ENCODE measurements at places on chromosomes 1 and 21.

- DNase-seq: no peak
- no peaks in the 10 kb centered on the region for H3K4me1 ChIP-seq
- no peaks in the 10 kb centered on the region for H3K36me3 ChIP-seq
These were observed 38.4 kb downstream of the VAV3 start for GRCh38 chr1:107926436-107927080.

GRCh38 chr1:64601207-64601606, 131.3 kb downstream of the CACHD1 start:
- H3K36me3 ChIP-seq: no peaks in the 10 kb centered on the region
- H3K4me3 ChIP-seq: no peak overlapping the region
- H3K27ac ChIP-seq: no peak overlapping the region
- H3K4me1 ChIP-seq: peaks cover 17% of the 10 kb centered on the region
- H3K27me3 ChIP-seq: no peaks in the 10 kb centered on the region

DNA sequence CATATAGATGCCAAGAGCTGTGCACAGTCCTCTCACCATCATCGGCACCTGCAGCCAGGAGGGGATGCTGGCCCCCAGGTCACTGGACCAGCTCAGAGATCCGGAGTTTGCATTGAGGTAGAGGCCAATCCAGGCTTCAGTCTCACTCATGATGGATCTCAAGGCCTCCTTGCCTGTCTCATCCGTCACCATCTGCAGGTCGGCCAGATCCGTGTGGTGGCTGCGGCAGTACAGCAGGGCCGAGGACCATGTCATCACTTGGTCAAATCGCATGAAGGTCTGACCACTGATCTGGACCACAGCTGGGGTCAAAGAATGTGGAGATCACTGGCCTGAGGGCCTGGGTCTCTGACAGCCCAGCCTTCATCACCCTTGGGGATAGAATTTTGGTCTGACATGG, 6.6 kb downstream of the CLEC20A start:
- no peak overlapping the region for H3K4me3 ChIP-seq
- no peak overlapping the region for H3K27ac ChIP-seq
- H3K27me3 ChIP-seq: no peaks in the 10 kb centered on the region
- no peak for DNase-seq
- no peaks in the 10 kb centered on the region for H3K36me3 ChIP-seq

GRCh38 chr1:40980068-40980452, 564 bp downstream of the CTPS1 start:
- H3K27ac ChIP-seq: peak overlapping the region; percentile 82
- H3K27me3 ChIP-seq: no peaks in the 10 kb centered on the region
- peaks cover under 1% of the 10 kb centered on the region for H3K36me3 ChIP-seq
- peaks cover 8% of the 10 kb centered on the region for H3K4me1 ChIP-seq
- H3K4me3 ChIP-seq: peak overlapping the region; percentile 76
- DNase-seq: no peak

Measured in mesendoderm (in vitro differentiated cells).